ENCODE measurements at places on chromosomes 1 and 21.

GRCh38 chr1:41743366-41743765 lies 175.4 kb downstream of the HIVEP3 start:
- no peak for DNase-seq

- no peak for DNase-seq
These were observed 283.8 kb upstream of the RUNX1 start for GRCh38 chr21:35332841-35333426.

GRCh38 chr1:209855623-209856022 lies 27.9 kb downstream of the UTP25 start:
- no peak for DNase-seq

GRCh38 chr21:43572446-43572845 lies 86.8 kb downstream of the HSF2BP start:
- DNase-seq = no peak
